Cortex of kidney (tissue), 1 donor: ENCODE measurements at places on chromosomes 5 and 9.

- DNase-seq: no peak
Measured at GRCh38 chr5:154288145-154288544, 97.6 kb downstream of the GALNT10 start.

GRCh38 chr9:75788006-75788634 lies 102.4 kb upstream of the PCSK5 start:
- DNase-seq: no peak

DNA sequence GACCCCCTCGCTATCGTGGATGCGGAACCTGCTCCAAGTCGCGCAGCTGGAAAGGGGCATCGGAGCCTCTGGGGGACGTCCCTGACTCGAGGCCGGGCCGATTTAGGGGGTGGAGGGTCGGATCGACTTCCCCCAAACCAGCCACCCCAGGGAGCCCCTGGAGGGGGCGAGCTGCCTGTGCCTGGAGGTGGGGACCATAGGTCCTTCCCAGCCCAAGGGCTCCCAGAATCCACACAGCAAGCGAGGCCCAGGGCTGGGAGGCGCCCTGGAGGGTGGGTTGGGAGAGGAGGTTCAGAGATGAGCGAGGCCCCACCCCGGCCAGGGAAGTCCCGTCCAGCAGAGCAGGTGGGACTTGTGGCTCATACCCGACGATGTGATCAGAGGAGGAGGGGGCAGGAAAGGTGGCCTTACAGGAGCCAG lies 147.6 kb downstream of the GAPVD1 start:
- no peak for DNase-seq

DNA sequence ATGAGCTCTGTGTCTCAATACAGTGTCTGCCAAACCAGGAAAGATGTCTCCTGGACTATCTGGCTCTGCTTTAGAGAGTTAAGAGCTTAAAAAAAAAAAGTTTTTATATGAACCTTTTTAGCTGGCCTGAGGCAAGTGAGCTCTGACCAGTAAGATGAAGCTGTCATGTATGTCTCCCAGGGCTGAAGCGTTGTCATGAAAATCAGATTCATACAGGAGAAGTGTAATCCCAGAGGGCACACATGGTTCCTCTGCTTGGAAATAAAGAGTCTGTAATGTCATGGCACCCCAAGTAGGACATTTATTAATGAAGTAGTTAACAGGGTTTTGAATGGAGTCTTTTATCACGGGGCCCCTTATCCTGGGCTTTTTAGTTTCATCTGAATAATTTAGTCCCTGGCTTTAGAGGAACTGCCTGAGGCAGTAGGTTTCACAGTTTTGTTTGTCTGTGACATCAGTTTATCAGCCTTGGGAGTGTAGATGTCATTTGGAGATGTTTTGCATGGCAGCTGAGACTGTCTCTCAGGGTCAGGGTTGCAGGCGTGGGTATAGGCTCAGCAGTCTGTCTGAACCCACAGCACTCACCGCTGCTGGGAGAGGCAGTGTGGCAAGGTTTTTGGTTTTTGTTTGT lies 223.3 kb downstream of the DIRAS2 start:
- DNase-seq: no peak

- DNase-seq: no peak
Measured at GRCh38 chr5:112083623-112084022, 326.6 kb upstream of the NREP start.

DNA sequence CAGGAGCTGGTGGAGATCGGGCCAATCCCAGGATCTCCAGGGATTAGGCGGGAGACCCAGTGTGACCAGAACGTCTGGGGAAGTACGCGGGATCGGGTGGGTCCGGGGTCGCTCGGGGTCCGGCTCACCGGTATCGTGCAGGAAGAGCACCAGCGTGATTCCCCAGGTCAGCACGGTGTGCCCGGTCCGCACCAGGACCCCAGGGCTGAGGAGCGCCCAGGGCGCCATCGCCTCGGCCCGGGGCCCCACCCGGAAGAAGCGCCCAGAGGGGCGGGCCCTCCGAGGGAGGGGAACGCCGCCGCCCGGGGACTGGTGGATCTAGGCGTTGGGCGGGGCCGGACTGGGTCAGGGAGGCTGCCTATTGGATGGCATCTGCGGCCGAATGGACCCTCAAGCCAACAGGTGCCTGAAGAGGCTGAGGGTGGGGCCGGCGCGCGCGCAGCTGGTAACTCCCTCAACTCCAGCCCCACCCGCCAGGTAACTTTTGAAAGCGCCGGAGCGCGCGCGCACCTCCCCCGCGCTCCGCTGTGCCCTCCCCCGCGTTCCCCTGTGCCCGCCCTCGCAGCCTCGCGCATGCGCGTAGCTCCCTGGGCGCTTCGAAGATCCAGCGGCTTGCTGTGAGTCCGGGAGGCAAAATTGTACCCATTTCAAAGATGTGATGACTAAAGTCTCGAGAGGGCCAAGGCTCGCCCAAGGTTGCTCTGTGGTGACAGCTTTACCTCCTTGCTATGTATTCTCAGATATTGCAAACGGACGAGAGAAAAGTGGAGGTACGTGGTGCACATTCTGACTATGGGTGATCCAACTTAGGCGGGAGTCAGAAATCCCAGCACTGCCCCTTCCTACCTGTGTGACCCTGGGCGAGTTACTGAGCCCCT lies at the start of gene ZDHHC12:
ZDHHC12 (minus strand) TSS at position 262 of the 878 bp plus-strand sequence; CDS start at position 228, 34 bp downstream.
- DNase-seq: peak; percentile 99

GRCh38 chr5:178367736-178368120 lies 135.1 kb upstream of the PHYKPL start:
- DNase-seq: no peak

DNA sequence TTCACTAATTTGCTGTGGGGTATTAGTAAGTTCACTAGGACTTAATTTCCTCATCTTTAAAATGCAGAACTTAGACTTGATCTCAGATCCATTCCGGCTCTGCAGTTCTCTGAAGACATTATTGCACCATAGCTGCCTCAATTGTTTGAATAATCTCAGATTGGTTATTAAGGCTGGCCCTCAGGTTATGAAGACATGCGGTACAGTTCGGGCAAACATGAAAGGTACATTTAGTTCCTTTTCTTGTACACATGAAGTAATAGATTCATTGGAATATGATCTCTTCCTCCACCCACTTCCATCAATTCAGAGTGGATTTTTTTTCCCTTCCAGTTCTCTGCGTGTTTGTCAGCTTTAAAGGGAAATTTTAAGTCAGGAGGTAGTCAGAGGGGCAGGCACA lies 28.0 kb downstream of the ATP6V0E1 start:
- DNase-seq: no peak

GRCh38 chr5:122356855-122357254 lies 44.8 kb downstream of the SNCAIP start:
- DNase-seq: no peak

GRCh38 chr9:109417585-109418544 lies 80.2 kb downstream of the PTPN3 start:
- DNase-seq: no peak
